ENCODE measurements at places on chromosomes 13 and 19. TPM values are rescaled to one million over a fixed set of nuclear protein-coding genes. Genes with fewer than 3 reads are reported as not detected.

DNA sequence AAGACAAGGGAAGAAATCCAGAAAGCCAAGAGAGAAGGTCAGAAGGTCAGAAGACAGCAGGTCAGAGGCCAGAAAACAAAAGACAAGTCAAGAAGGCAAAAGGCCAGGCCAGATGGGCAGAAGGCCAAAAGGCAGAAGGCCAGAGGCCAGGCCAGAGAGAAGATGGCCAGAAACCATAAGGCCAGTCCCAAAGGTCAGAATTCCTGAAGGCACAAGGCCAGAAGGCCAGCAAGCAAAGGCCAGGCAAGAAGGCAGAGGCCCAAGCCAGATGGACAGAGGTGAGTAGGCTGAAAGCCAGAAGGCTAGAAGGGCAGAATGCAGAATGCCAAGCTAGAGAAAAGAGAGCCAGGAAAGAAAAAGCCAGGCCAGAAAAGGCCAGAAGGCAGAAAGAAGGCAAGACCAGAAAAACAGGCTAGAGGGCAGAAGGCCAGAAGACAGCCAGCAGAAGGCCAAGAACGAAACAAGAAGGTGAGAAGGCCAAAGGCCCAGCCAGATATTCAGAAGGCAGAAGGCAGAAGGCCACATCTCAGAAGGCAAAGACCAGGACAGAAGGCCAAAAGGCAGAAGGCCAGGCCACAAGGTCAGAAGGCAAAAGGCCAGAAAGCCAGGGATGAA is 186.3 kb downstream of the TUBA3C start:
- no peak overlapping the region for H3K4me3 ChIP-seq
- no peaks in the 10 kb centered on the region for H3K36me3 ChIP-seq
- DNase-seq: no peak
- no peaks in the 10 kb centered on the region for H3K27me3 ChIP-seq

- no peak for DNase-seq
- H3K36me3 ChIP-seq: no peaks in the 10 kb centered on the region
- no peak overlapping the region for H3K27ac ChIP-seq
These were observed 3.2 kb upstream of the ZNF154 start for GRCh38 chr19:57712222-57712621.

GRCh38 chr13:69970520-69970919 is 137.1 kb upstream of the ATXN8OS start:
- DNase-seq: no peak
- H3K27ac ChIP-seq: no peak overlapping the region
- no peak overlapping the region for H3K4me3 ChIP-seq
- no peaks in the 10 kb centered on the region for H3K36me3 ChIP-seq

- H3K4me1 ChIP-seq: no peaks in the 10 kb centered on the region
- H3K36me3 ChIP-seq: no peaks in the 10 kb centered on the region
- no peak within 1 kb of the TSS for H3K4me3 ChIP-seq
- H3K27me3 ChIP-seq: no peaks in the 10 kb centered on the region
- DNase-seq: no peak
These were observed at the start of gene IL12RB1 for GRCh38 chr19:18086590-18087138. IL12RB1 (minus strand) TSS chr19:18086934; CDS start chr19:18086823, 111 bp downstream.

- no peaks in the 10 kb centered on the region for H3K4me1 ChIP-seq
- DNase-seq: no peak
- H3K36me3 ChIP-seq: no peaks in the 10 kb centered on the region
- H3K27me3 ChIP-seq: no peaks in the 10 kb centered on the region
- H3K27ac ChIP-seq: no peak overlapping the region
These were observed 50.8 kb downstream of the MBD3L2B start for GRCh38 chr19:6970443-6970842.

The ADGRL1 gene
- total RNA-seq: 12.1 TPM

The ATXN8OS gene
- not detected for total RNA-seq

The PGLYRP1 gene
- not detected for total RNA-seq
